ENCODE measurements at places on chromosomes 4 and X.

- DNase-seq = no peak
Observed at GRCh38 chr4:4606321-4606720, 64.5 kb upstream of the STX18 start.

GRCh38 chr4:122845066-122845465 lies 18.4 kb downstream of the FGF2 start:
- no peak for DNase-seq

GRCh38 chr4:26081795-26082498 lies 167.9 kb downstream of the SMIM20 start:
- no peak for DNase-seq

GRCh38 chr4:174929346-174929745 lies 11.2 kb downstream of the ADAM29 start:
- no peak for DNase-seq
